ENCODE measurements at places on chromosomes 3 and 15.

- DNase-seq: no peak
Observed at GRCh38 chr3:158683230-158683962, 10.9 kb upstream of the LXN start.

DNA sequence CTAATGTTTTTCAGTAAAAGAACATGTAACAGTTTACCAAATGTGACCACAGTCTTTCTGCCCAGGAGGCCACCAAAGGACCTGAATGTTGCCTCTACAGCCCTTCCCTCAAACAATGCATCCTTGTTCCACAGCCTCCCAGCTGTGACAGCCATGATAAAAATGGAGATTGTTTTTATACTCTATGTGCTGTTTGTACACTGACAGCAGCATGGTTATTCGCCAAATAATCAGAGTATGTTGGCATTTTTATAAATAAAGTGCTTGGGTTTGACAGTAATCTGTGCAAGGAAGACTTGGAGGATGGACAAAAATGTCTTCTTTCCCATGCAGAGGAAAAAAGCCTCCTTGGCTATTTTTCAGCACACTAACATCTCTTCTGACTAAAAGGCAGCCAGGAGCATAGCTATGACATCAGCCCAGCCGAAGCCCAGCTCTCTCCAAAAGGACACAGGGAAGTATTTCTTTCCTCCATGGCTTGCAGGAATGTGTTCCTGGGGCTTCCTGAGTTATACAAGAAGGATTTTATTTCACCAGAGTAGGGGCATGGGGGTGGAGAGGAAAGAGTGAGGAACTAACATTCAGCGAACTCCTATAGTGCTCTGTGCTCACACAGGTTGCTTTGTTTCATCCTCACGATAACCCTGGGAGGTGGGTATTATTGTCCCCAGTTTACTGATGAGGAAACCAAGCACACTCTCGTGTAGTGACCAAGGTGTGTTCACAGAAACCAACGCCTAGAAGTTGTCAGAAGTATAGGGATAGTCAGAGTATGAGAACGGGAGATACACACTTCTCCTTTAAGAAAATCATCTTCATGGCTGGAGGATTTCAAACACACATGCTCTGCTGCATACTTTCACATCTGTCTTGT, 339.7 kb downstream of the MECOM start:
- DNase-seq: no peak

DNA sequence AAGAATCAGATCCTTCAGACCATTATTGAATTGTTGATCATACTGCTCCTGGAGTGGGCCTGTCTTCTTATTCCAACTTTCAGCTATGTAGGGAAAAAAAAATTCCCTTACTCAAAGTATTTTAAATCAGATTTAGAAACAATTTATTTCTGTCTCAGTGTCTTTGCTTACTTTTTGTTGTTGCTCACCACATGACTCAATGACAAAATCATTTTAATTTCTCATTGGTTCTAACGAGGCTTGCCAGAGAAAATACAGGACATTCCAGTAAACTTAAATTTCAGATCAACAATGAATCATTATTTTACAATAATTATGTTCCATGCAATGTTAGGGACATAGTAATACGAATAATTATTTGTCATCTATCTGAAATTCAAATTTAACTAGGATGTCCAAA, 748.5 kb upstream of the CBLB start:
- no peak for DNase-seq

DNA sequence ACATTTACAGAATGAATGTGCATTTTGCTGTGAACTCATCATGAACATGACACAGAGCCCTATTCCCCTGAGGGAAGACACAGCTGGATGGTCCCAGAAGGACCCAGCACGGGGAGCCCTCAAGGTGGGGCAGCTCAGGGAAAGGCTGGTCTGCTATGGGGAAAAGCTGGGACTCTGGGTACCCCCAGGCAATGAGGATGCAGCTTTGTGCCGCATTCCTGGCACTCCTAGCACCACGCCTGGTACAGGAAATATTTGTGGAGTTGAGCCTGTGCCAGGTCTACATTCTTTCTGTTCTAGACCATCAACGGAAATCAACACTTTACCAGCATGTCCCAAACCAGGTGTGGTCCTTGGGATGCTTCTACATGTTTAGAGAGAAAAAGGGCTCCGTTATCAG, 74.0 kb downstream of the SRGAP3 start:
- DNase-seq: no peak

- DNase-seq: no peak
Observed at GRCh38 chr3:184687363-184688015, 24.4 kb downstream of the MAGEF1 start.

GRCh38 chr3:15610082-15610759, 8.7 kb downstream of the BTD start:
- no peak for DNase-seq

DNA sequence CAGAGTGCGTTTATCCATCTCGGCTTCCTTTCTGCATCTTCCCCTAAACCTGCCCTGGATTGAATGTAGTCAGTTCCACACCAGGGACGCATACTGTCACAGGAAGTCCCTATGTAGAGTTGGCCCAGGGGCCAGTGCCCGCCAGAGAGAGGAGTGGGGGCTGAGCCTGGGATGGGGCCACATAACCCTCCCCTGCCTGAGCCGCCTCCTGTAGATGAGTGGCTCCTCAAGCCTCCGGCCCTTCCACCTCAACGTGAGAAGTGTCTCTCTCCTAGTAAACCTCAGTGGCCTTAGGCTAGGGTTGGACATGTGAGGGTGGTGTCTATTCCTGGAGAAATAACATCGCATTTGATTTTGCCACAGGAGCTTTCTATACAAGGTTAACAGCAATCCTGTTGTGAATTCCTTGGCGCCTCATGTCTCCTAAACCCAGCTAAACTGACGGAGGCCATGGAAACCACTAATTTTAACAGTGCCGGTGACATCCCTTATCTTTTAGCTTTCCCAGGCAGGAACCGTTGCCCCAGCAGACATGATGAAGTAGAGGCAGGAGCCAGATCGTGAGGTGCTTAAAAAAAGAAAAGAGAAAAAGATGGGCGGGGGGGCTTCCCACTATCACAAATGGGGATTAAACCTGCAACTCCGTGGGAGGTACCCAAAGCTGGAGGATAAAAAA, 171.1 kb downstream of the CHDH start:
- no peak for DNase-seq

DNA sequence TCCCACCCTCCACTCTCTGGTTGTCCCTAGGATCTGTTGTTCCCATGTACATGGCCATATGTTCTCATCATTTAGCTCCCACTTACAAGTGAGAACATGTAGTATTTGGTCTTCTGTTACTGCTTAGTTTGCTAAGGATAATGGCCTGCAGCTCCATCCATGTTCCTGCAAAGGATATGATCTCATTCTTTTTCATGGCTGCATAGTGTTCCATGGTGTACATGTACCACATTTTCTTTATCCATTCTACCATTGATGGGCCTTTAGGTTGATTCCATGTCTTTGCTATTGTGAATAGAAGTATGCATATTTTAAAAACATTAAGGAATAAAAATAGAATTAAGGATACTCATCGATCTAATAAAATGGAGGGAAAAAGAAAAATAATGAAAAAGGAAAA, 278.4 kb downstream of the MBNL1 start:
- DNase-seq: no peak

GRCh38 chr15:82650046-82650670, 3.0 kb upstream of the CPEB1 start:
- DNase-seq: no peak

GRCh38 chr3:120560304-120561250, 35.6 kb upstream of the NDUFB4 start:
- no peak for DNase-seq

GRCh38 chr3:127751163-127751621, 71.1 kb downstream of the MGLL start:
- no peak for DNase-seq

DNA sequence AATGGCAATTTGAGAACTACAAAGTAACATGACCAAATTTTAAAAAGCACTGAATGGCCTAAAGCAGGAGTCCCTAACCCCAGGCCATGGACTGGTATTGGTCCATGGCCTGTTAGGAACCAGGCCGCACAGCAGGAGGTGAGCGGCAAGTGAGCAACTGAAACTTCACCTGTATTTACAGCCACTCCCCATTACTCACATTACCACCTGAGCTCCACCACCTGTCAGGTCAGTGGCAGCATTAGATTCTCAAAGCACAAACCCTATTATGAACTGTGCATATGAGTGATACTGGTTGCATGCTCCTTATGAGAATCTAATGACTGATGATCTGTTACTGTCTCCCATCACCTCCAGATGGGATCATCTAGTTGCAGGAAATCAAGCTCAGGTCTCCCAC, 48.8 kb downstream of the SENP7 start:
- no peak for DNase-seq

- DNase-seq: no peak
Observed at GRCh38 chr3:154129625-154130024, 8.4 kb downstream of the ARHGEF26 start.

GRCh38 chr15:101232677-101233076, 19.2 kb downstream of the CHSY1 start:
- no peak for DNase-seq

- DNase-seq: no peak
Observed at GRCh38 chr3:139006051-139006716, at the start of gene PRR23A. Gene PRR23A (minus strand): TSS chr3:139006268. CDS start chr3:139006268, 0 bp downstream.

- DNase-seq: no peak
Observed at GRCh38 chr3:50502584-50503423, 630 bp downstream of the CACNA2D2 start.

GRCh38 chr3:23217872-23218554, 14.9 kb downstream of the UBE2E2 start:
- no peak for DNase-seq

- DNase-seq: no peak
Observed at GRCh38 chr3:157769378-157769777, 266.2 kb upstream of the VEPH1 start.

DNA sequence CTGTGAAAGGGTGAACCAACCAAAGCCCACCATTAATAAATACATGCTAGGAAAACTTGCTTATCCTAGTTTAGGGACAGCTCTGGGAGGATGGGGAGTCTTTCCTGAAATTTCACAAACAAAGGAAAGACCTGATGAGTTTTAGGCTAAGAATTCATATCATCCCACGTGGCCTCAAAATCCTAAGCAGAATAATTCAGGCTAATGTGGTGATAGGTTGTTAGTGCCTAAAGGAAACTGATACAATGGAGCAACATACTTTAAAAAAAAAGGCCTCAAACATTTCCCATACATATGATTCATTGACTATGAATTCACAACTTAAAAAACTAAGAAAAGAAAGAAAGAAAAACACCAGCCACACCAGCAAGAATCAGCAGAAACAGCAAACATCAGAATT, 126.9 kb upstream of the CNTN4 start:
- no peak for DNase-seq

- DNase-seq: no peak
Observed at GRCh38 chr15:28049581-28049980, 49.5 kb downstream of the OCA2 start.

GRCh38 chr3:187101184-187102072, 37.9 kb downstream of the RPL39L start:
- no peak for DNase-seq
